CD4-positive, alpha-beta T cell treated with Interleukin-21 for 1 hour (primary cell): ENCODE measurements at places on chromosomes 6 and 20.

GRCh38 chr6:121694389-121694788 is 258.9 kb downstream of the GJA1 start:
- no peak for DNase-seq

DNA sequence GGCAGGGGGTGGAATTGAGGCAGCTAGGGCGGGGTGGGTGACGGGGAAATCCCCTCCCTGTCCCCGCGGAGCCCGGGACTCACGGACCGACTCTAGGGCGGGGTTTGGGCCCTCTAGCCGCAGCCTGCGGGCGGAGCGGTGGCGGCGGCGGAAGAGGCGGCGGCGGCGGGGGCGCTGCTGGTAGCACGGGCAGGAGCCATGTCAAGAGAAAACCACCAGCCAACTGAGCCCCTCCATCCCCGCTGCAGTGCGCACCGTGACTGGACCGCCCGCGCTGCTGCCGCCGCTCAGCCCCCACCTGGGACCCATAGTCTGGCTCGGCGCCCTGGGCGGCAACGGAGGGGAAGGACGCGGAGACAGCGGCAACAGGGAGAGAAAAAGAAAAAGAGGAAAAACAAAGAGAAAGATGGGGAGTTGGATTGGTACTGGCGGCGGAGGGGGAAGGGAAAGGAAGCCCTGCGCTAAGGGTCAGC is 1.2 kb upstream of the C6orf62 start:
- DNase-seq, result peak; percentile 87

DNA sequence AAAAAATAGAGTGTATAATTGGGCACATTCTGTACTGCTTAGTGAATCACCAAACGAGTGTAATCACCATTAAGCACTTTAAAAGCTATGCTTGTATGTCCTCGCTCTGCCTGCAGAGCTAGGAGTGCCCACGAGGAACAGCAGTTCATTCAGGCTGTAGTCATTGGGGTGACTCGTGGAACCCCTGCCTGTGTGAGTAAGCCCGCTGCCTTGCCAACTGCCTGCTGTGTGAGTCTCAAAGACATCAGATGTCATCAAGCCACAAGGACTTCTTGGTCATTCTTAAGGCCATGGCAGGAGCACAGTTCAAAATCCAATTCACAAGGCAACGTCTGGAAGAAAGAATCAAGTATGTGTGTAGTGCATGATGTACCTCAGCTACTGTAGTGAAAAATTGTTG is 60.4 kb downstream of the FOXO3 start:
- DNase-seq, result no peak

DNA sequence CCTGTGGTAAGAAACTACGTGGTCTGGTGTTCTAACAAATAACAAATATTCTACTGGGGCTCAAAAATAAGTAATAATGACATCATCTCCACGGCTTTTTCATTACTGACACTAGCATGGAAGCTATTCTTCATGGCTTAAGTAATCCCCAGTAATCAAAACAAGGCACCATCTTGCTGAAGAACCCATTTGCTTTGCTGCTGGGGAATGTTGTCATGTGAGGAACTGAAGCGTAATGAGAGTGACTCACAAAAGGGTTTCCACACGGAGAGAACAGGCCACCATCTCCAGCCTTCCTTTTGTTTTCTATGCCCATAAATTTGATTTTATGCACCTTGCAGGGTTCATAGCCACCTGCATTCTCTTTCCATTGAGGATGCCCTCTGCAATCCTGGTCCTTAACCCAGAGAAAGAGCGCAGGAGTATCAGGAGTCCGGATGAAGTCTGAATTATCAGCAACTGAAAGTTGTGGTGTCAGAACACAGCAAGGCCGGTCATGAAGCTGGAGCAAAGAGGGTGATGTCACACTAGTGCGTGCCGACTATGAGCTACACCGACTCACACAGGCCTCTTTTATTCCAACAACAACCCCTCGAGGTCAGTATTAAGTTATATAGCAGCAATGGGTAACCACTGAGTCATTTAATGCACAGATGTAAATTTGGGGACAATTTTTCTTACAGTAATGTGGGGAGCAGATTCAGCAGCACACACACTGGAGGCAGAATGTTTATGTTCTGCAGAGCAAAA is 173.7 kb upstream of the SSTR4 start:
- DNase-seq, result no peak

DNA sequence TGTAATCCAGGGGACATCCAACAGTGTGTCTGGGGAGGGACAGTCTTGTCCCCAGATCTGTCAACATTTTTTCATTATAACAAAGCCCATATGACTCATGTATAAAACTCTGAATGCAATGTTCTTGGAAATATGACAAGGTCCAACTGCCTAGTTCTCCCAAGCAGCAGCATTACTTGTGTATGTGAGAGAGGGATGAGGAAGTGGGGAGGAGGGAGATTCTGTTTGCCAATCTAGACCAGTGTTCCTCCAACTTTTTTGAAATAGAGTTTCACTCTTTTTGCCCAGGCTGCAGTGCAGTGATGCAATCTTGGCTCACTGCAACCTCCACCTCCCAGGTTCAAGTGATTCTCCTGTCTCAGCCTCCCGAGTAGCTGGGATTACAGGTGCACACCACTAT is 394.8 kb downstream of the DHX35 start:
- DNase-seq, result no peak

DNA sequence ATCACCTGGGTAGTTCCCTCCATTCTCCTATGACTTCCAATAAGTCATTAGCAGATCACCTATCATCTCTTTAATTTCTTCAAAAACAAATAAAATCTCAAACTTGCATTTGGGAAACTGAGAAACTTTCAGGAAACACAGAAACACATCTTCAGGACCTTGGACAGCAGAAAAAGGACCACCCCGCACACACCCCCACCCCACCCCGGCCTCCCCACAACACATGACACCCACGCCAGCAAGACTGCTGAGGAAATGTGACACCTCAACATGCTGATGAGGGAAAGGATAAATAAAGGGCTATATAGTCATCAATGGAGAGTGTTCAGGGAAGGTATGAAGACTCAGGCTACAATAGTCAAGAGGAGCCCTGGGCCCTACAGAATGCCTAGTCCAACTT is 15.6 kb upstream of the TRIM39 start:
- no peak for DNase-seq

DNA sequence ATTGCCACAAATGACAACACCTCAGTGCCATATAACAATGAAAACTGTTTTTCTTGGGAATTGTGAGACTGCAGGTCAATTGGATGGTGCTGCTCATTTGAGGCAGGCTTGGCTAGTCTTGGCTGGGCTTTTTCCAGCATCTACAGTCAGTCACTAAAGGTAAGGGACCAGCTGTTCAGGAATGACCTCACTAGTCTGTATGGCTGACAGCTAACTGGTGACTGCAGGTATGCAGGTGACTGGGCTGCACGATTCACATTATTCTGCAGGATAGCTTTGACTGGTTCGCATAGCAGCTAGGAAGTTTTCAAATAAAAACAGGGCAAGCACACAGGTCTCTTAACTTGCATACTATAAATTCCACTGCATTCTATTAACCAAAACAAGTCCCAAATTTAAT is 22.1 kb upstream of the HMGCLL1 start:
- no peak for DNase-seq

- peak; percentile 93 for DNase-seq
Observed at GRCh38 chr6:39114704-39115599, at the start of gene SAYSD1. Gene SAYSD1 (minus strand): TSS chr6:39115186. CDS start chr6:39115089, 97 bp downstream.

DNA sequence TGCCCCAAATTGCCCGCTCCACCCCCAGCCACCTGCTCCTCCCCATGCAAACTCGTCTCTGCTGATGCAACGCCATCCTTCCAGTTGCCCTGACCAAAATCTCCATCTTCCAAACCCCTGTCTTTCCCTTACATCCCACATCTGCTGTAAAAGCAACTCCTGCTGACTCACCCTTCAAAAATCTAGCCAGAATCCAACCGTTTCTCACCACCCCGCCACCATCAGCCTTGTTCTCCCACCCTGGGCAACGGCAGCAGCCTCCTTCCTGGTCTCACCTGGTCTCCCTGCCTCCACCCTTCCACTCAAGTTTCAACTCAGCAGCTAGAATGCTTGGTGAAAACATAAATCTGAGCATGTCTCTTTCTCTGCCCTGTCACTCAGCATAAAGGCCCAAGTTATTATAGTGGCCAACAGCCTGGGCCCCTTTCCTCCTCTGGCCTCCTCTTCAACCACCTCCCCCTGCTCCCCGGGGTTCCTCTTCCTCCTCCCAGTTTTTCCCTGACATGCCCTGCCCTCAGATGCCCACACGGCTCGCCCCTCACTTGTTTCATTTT is 7.2 kb upstream of the SYNJ2 start:
- no peak for DNase-seq

GRCh38 chr20:22106308-22106938 is 401.0 kb downstream of the PAX1 start:
- no peak for DNase-seq

- DNase-seq, result no peak
Observed at GRCh38 chr6:157047951-157048350, 270.8 kb downstream of the ARID1B start.

- DNase-seq, result no peak
Observed at GRCh38 chr6:46748940-46749503, 2.3 kb downstream of the ANKRD66 start.

GRCh38 chr20:10619427-10619826 is 54.4 kb downstream of the JAG1 start:
- DNase-seq, result no peak

DNA sequence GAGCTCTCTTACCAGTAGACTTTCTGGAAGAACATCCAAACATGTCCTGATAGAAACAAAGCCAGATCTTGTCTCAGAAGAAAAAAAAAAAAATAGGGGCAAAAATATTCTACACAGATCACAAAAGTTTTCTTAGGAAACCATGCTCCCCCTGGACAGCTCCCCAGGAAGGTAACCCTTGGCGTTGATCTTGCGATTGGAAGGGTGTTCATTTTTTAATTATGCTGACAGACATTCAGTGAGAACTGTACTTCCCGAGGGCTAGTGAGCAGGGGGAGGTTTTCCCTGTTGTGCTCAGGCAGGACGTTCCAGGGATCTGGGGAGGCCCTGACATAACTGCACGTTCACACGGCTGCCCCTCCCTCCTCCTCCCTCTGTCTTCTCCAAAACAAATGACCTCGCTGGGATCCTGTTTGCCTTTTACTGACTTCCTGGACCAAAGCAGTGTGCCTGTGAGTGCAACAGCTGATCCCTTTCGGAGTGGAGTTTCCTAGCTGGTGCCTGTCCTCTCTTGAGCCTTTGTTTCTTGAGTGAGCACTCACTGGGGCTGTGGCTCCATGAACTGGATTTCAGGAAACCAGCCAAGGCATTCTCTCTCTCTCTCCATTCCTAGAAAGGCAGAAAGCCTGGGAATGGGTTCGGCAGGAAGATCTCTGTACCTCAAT is 46.7 kb downstream of the MARCKS start:
- DNase-seq, result no peak

- DNase-seq, result no peak
Observed at GRCh38 chr20:9852566-9852965, 13.7 kb upstream of the PAK5 start.

GRCh38 chr20:59393142-59393541 is 92.7 kb downstream of the EDN3 start:
- DNase-seq, result no peak
